ENCODE measurements at places on chromosomes 3 and 15.

DNA sequence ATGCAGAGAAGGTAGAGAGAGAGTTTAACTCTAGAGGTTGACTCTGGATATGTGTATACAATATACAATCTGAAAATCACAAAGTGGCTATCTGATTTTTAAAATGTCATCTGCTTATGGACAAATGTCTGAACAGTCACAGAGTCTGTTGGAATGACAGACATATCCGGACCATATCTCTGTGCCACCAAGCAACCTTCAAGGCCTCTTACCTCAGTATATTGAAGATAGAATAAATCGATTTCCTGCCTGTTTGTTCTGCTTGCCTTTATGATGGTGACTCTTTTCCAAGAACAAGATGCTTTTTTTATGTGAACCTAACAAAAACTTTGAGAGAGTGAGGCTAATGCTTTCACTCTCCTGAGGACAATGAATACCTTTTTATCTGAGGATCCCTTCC is 151.1 kb downstream of the RBPMS2 start:
- no peak for DNase-seq

GRCh38 chr3:133987136-133987535 is 42.6 kb downstream of the SLCO2A1 start:
- no peak for DNase-seq

DNA sequence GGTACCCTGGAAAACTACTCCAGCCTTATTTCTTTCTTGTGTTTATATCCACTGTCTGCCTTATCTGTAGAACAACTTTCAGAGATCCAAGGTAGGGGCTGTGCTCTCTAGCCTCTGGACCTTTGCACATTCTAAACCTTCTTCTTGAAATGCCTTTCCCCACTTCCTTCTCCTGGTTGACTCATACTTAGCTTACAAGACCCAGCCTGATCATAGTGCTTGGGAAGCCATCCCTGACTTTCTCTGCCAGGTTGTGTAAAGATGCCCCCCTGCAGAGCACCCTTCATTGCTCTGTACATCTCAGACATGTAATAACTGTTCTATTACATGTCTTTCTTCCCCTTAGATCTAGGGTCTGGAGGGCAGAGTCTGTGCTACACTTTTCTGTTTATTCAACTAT is 50.1 kb downstream of the PPM1L start:
- DNase-seq: no peak

- no peak for DNase-seq
Observed at GRCh38 chr3:85706130-85706529, 747.3 kb downstream of the CADM2 start.

DNA sequence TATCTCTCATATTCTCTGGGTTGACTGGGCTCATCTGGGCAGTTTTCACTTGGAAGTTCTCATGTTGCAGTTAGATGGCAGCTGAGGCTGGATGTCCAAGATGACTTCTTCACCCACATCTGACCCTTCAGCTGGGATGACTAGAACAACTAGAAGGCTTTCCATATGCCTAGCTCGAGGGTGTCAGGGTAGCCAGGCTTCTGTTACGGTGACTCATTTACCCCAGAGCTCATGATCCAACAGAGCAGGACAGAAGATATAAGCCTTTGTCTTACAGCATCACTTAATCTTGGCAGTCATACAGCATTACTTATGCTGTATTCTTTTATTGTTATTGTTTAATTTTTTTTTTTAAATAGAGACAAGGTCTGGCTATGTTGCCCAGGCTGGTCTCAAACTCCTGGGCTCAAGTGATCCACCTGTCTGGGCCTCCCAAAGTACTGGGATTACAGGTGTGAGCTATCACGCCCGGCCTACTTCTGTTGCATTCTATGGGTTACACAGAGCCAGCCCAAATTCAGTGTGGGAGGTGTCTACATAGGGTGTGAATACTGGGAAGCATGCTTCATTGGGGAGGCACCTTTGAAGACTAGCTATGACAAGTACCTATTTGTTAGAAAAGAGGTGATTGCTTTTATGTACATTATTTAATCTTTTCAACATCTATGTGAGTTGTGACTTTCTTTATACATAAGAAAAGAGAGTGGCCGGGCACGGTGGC is 10.7 kb downstream of the HMCES start:
- DNase-seq: no peak

DNA sequence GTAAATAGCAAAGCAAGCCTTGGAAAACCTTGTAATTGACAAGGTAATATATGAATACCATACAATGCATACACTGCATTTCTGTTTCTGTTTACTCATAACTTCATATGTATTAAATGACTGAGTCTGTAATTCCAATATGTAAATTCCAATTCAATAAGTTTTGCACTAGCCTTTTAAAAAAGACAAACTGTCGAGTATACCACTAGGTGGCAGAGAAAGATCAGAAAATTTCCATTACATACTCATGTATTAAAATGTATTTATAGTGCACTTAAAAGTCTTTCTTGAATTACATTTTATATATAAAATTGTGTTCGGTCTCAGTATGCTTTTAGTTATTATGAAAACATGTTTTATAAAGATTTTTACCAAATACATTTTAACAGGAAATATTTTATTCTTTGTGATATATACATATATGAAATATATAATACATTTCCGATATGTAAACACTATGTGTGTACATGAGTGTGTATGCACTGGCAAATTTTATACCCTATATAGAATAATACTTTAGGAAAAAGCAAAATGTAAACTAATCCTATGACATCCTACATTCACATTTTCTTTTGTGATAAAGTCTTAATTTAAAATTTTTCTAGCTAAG is 216.8 kb downstream of the VGLL3 start:
- DNase-seq: no peak

DNA sequence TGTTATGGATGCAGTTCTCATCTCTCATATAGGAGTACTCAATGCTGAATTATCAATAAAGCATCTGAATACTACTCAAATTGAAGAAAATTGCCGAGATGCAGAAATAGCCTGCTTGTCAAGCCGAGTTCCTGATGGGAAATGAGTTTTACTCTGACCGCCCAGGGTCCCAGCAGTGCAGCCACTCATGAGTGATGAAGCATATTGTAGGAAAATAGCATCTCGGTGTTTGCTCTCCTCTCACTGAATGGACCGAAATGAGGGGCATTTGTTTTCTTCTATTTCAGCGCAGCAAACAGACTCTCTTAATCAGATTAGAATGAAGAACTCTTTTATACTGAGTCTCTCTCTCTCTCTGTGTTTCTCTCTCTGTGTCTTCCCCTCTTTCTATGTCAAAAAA is 190.0 kb downstream of the GABRB3 start:
- no peak for DNase-seq

- DNase-seq: peak; percentile 73
Observed at GRCh38 chr15:40793216-40793989, 13.5 kb upstream of the ZFYVE19 start.

DNA sequence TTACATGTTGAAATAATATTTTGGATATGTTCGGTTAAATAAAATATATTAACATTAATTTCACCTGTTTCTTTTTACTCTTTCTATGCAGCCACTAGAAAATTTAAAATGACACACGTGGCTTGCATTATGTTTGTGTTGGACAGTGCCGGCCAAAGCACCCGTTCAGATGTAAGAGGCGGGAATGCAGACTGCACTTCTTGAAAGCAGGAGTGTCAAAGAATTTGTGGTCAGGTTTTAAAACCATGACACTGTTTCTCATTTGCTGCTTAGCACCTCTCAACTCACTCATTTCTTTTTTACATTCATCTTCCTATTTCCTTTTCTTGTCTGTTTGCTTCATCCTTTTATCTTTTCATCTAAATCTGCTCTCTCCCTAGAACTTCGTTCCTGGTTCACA is 35.3 kb upstream of the MINAR1 start:
- DNase-seq: no peak

DNA sequence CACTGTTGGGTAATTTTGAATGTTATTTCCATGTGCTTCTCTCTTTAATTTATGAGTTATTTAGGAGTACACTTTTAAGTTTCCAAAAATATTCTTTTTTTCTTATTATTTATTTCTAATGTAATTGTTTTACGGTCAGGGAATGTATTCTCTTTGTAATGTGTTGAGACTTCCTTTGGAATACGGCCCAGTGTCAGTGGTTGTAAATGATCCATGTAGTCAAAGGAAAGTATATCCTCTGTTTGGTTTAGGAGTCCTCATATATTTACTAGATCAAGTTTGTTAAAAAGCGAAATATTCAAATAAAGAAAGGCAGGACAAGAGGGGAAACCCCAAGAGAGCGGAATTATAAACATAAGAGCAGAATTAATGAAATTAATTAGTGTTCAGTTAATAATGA is 49.0 kb upstream of the ADGRG7 start:
- DNase-seq: no peak

DNA sequence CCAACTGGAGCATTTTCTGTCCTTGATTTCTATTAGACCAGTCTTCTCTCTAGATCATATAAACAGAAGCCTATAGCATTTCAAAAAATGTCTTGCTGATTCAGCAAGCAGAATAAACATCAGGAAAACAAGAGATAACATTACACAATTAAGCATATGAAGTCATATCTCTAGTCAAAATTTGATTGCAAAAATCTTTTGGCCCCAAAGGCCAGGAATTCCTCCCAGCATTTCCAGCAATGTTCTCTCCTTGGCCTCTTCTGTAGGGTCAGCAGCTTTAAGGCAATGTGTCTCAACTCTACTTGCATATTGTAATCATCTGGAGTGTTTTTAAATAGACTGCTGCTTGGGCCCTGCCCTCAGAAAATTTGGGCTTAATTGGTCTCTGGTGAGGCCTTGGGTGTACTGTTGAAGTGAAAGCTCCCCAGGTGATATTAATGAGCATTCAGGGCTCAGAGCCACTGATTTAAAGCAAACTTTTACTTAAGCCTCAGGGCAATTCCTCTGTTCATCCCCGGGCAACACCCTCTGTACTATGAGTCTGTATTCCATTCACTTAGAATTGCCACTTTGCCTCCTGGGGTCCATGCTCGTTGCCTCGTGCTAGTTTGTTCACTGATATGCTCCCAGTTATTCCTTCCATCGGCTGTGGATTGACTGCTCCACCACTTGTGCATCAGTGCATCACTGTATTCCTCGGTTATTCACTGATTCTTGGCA is 1072.6 kb downstream of the ROBO2 start:
- DNase-seq: no peak

DNA sequence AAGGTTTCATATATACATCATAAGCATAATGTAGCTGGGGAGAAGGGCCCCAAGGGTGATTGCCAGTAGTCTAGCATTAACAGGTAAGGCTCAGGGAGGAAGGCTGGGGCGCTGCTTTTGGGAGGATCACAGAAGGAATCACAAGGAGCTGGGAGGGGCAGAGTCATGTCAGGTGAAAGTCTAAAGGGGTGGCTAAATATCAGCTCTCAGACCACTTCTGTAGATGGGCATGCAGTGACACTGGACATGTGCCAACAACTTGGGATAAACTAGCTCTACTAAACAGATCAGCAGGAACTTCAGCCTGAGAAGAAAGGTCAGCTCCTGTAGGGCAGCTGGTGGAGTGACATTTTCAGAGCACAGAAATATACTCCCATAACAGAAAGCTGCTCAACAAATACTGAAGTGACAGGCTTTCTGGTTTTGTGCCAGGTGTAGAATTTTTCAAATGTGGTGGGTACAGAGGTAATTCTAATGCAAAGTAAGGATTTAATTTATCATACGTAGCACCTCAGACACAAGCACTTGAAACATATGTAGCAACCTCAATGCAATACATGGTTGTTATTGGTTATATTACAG is 79.4 kb downstream of the PEX5L start:
- no peak for DNase-seq

GRCh38 chr3:172707967-172708366 is 2.9 kb downstream of the NCEH1 start:
- no peak for DNase-seq

GRCh38 chr15:43144512-43144911 is 11.1 kb downstream of the TMEM62 start:
- DNase-seq: no peak

DNA sequence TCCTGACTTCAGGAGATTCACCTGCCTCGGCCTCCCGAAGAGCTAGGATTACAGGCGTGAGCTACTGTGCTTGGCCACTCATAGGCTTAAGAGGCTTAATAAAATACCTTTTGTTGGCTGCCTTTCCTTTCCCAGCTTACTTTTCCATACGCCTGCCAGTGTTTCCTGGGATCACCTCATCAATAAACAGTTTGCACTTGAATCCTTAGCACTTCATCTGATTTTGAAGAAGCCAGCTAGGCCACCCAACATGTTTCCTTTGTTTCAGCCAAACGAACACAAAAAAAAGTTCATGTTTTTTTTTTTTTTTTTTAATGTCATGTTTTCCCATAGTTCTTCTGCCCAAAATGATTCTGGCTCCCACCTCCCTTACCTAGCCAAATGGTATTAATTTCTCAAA is 92.3 kb downstream of the RAP2B start:
- DNase-seq: no peak

GRCh38 chr3:133980035-133980434 is 49.7 kb downstream of the SLCO2A1 start:
- DNase-seq: no peak

DNA sequence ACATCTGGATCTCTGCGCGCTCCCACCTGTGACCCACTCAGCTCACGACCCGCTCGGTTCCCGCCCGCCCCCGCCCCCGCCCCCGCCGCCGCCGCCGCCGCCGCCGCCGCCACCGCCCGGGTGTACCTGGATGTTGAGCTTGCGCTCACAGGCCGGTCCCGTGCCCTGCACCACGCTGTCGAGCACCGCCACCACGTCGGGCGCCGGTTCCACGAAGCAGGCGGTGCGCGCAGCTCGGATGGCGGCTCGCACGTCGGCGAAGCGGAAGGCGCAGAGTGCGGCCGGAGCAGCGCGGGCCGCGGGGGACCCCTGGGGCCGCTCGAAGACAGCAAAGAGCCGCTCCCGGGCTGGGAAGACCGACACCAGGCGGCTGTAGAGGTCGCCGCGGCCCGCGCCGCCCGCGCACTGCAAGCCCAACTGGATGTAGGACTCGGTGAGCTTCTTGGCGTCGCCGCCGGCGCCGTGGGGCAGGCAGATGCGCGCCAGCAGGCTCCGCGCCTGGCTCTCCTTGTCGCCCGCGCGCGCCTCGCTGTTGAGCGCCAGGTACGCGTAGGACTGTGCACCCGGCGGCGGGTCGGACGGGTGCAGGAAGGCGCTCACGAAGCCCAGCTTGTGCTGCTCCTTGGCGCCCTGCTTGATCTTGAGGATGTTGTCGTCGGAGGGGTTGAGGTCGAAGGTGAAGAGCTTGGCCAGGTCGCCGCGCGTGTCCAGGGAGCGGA is 1.1 kb downstream of the PLXND1 start:
- no peak for DNase-seq

GRCh38 chr3:151900884-151901643 is 27.6 kb downstream of the SUCNR1 start:
- DNase-seq: no peak

DNA sequence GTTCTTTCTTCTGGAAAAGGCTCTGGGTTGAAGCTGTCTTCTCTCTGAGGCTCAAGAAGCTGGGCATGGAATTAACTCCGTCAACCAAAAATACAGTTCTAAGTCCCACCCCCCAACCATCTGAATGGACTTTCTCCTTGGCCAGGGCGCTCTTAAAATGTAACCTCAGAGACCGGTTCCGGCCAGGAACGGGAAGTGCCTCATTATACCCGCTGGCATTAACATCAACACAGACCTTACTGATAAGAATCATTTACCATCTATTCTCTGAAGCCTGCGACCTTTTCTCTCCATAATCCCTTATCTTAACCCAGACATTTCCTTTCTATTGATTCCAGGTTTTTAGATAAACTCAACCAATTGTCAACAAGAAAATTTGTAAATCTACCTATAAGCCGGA is 64.7 kb downstream of the ATP1B3 start:
- no peak for DNase-seq
